Hematopoietic multipotent progenitor cell treated with erythropoietin and hydrocortisone succinate and interleukin-3 and kit ligand, for 8 days (in vitro differentiated cells): ENCODE measurements at places on chromosomes 1 and 21.

DNA sequence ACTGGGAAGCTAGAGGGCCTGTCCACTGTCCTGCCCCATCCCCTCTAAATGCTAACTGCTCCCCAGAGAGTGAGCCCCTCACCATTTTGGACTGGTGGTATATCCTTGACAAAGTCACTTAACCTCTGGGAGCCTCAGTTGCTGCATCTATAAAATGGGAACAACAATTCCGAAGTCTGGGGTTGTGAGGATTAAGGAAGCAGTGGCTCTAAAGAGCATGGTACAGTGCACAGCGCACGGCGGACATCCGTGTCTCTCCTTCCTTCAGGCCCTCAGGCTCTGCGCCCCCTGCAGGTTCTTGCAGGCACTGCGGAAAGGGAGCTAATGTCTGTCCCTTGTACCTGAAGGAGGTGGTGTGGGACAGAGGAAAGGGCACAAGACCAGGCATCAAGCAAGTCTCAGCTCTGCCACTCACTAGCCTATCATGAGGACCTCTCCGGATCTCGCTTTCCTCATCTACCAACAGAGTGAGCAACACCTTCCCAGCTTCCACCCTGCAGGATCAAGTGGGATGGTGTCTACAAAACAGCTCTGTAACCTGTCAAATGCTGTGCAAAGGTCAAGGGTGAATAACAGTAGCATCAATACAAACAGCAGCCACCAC is 20.1 kb downstream of the ECE1 start:
- DNase-seq = peak; percentile 84

DNA sequence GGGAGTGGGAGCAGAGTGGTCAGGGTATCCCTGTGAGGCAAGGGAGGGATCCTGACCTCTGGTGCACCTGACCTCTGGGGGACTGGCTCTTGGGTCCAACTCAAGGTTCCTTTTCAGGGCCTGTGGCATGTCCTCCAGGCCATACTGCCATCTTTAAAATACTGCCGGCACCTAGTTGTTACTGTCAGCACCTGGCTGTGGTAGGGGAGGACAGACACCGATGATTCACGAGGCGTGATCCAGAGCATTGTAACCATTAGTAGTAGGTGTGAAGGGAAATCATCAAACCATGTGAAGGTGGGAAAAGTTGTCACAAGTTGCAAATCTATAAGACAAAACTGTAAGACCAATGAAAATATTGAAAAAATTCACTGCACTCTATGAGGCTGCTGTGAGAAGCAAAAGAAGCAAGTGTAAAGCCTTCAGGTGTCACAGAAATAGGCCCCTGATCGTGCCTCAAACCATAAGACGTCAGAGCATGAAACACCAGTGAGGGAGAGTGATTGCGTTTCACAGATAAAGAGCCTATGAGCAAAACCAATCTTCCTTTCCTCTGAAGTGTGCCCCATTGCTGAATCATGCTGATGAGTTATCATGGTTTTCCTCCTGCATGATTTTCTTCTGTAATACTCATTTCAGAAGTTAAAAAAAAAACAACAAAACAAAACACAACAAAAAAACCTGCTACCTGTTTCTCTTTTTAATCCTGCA is 55.3 kb downstream of the CDC7 start:
- peak; percentile 23 for DNase-seq

- DNase-seq = no peak
Measured at GRCh38 chr1:169161496-169162194, 55.2 kb downstream of the ATP1B1 start.

GRCh38 chr1:20185834-20186782 is at the start of the genes PLA2G2C and UBXN10:
Gene PLA2G2C (minus strand): TSS chr1:20186518. CDS start chr1:20177363, 9,155 bp downstream.
Gene UBXN10 (plus strand): TSS chr1:20186096. CDS start chr1:20190562, 4,466 bp downstream.
- DNase-seq = peak; percentile 83

GRCh38 chr1:20191266-20191825 is 5.0 kb upstream of the PLA2G2C start:
- DNase-seq = no peak

GRCh38 chr1:225318706-225319575 is 108.9 kb downstream of the LBR start:
- DNase-seq = peak; percentile 56

DNA sequence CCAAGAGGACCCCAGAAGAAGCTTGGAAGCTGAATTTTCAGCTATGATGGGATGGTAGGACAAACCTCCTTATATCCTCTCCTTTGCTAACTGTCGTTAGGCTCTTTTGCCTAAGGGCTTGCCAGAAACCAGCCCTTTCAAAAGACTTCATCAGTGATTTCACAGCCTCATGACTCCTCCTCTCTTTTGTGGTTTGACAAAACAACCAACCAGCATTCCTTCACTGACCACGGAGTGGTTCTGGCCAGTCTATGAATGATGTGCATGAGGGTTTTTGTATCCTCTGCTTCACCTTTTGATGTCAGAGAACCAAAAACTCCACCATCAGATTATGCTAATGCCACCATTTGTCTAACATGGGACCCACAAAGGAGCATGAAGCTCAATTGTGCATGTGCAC is 116.9 kb upstream of the COA6 start:
- DNase-seq = no peak

DNA sequence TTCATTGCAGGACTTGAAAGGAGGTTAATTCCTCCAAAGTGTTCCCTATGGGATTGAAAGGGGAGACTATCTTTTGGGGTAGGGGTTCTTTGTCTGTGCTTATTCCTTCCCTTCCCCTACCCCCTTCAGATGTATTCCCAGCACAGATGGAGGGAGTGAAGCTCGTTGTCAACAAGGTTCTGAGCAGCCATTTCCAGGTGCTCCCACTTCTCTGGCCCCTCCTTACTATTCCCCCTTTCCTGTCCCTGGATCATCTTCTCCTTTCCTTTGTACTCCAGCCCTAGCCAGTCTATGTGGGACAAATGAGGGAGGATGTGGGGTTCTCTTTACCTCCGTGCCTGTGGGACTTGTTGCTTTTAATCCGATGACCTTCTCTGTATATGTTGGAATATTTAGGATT is 899 bp downstream of the TOMM40L start:
- DNase-seq = peak; percentile 22

GRCh38 chr21:34035619-34036354 is 37.6 kb upstream of the MRPS6 start:
- no peak for DNase-seq

DNA sequence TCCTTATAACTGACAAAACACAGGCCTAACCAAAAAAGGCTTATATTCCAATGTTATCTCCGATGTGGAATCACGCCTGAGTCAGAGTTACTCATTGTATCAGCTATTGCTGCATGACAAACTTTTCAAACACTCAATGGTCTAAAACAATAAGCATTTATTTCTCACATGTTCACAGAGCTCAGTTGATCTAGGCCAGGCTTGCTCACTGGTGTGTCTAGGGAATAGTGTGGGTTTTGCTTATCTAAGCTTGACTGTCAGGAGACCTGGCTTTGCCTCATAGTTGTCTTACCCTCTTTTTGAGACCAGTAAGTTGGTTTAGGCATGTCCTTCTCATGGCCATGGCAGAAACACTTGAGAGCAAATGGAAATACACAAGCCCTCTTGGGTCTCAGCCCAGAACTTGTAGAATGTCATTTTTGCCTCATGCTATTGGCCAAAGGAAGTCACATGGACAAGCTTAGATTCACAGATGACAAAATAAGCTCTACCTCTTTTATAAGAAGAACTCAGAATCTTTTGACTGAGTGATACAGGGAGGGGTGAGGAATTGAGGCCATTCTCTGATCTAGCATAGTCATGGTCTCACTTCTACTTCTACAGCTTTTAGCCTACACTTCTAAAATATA is 130.8 kb downstream of the HMCN1 start:
- DNase-seq = no peak

- DNase-seq = no peak
Measured at GRCh38 chr1:167881786-167882185, 32.1 kb downstream of the ADCY10 start.

GRCh38 chr1:199859491-199859933 is 168.0 kb upstream of the NR5A2 start:
- DNase-seq = peak; percentile 68

DNA sequence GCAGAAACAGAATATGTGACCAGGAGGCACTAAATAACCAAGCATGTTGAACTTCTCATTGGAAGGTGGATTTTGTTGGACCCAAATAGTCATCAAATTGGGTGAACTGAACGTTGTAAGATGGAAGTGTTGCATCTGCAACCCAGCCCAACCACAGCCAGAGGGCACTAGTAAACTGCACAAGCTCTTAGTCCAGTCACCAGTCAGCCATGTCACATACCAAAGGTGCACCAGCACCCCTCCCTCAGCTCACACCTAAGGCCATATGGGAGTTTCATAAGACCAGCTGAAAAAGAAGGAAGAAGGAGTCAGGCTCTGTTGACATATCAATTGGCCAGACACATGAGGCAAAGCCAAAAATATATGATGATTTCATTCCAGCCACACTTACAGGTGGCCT is 481.7 kb upstream of the NR5A2 start:
- peak; percentile 8 for DNase-seq

DNA sequence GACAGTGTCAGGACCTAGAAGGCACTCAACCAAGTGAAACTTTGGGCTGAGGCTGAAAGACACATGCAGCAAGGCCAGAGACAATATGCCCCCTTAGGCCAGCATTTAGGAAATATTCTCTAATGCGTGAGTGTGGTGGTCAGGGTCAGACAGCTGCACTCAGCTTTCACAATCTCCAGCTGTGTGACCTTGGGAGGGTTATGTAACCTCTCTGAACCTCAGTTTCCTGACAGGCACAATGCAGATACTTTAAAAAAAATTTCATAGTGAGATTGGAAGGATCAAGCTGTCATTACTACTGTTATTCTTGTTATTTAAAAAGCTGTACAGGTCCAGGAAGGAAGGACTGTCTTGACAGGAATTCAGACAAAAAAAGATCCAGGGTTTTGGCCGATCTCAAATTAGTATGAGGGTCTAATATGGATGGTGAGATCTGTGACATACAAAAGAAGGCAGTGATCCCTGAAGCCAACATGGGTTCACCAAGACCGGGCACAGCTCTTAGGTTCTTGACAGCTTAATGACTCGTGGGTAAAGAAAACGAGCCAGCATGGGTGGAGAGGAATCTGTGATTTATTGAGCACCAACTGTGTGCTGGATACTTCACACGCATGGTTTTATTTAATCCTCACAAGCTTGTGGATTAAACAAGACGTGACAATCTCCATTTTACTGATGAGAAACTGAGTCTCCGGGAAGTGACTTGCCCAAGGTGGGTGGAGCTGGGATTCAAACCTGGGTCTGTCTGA is 54.6 kb upstream of the POU3F1 start:
- DNase-seq = no peak

DNA sequence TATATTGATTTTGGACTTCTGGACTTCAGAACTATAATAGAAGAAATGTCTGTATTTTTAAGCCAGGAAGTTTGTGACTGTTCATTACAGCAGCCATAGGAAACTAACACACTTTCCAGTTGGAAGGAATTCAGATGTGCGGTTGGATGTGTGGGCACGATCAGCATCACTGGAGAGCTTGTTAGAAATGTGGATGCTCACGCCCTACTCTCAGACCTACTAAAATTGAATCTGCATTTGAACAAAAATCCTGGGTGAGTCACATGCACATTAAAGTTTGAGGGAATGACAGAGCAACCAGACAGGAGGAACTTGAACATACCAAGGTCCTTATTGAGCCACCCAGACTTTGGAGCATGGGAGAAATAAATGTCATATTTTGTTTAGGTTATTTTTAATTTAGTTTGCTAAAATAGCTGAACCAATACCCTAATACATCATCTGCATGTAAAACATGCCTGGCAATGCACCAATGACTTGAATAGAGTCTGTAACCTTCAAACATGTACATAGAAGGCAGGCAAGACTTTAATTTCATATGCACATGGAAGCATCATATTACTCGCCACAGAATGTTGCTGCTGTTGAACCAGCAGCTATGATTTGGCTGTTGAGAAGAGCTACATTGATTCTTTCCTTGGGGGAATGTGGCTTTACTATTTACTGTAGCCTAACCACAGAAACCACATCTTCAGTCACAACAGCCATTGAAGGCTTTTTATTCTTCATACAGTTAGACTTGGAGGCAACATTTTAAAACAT is 346.2 kb downstream of the BARHL2 start:
- no peak for DNase-seq

DNA sequence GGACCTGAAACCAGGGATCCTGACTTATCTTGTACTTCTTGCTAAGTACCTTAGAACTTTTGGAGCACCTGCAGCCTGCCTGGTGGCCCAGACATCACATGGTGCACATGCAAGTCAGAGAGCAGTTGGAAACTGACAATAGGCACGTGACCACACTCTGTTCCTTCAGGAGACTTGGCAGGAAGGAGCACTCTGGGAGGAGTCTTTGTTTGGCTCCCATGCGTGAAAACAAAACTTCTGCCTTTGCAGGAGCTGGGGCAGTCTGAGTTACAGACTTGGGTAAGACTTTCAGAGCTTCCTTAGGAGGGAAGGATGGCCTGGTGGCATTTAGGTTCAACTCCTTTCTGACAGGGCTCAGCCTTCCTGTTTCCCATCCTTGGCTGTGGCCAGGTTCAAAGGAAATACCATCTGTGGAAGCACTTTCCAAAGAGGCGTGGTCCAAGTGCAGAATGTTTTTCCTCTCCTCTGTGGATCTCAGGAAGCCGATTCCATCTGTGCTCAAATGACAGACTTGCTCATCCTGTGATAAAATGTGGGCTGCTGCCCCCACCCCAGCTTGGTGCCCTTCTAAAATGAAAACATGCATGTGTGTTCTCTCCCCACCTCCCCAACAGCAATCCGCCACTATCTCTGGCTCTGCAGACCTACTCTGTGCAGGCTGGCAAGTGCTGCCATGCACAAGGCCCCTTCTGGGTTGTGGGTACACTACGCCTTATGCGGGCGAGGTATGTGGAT is 14.1 kb upstream of the ZNF436 start:
- no peak for DNase-seq

DNA sequence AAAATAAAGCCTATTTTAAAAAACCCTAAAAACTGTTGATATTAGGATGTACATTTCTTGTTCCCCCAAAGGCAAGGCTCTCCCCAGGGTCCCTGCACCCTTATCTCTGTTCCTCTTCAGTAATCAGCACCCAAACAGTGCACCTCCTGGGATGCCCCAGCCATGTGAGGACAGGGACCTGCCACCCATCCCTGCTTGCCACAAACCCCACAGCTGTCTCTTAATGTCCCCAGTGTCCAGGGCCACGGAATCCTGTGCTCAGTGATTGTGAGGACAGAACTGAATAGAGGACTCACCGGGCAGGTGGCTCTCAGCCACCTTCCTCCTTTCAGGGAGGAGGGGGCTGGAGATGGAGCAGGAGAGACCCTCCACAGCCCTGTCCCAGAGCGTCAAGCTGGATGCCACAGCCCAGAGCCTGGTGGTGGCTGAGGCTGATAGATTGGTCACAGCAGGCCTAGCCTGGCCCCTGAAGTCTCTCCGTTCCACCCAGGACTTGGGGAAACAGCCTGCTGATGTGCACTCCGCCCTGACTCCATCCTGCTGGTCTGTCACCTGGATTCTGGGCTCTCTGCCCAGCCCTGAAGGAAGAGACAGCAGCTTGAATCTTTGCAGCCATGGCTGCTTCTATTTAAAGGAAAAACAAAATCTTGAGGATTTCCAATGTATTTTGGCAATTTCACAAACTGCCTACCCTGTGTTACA is 23.1 kb downstream of the RNF187 start:
- peak; percentile 72 for DNase-seq

GRCh38 chr1:153474347-153474746 is 13.9 kb upstream of the S100A7 start:
- DNase-seq = no peak

GRCh38 chr1:193539731-193540459 is 353.5 kb upstream of the B3GALT2 start:
- DNase-seq = no peak

GRCh38 chr1:211515090-211516023 is 23.4 kb upstream of the RD3 start:
- peak; percentile 81 for DNase-seq
